ENCODE measurements at places on chromosomes 4 and X.

DNA sequence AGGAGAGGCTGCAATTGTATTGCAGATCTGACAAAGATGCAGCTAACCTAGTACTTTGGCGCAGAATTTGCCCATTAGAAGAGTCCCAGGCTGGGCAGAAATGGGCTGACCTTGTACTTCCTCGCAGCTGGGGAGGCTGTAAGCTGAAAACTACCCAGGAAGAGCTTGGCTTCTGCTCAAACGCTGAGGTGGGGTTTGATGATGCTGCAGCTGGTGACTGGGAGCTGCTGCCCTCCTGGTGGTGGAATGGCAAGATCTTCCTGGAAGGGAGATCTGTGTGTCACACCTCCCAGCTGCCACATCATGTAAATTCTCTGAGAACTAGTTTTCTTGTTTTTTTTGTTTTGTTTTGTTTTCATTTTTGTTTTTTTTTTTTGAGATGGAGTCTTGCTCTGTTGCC, 17.4 kb downstream of the CCNG2 start:
- no peak for DNase-seq

- peak; percentile 31 for DNase-seq
These were observed 7.6 kb downstream of the KLF3 start for GRCh38 chr4:38671592-38671940.

DNA sequence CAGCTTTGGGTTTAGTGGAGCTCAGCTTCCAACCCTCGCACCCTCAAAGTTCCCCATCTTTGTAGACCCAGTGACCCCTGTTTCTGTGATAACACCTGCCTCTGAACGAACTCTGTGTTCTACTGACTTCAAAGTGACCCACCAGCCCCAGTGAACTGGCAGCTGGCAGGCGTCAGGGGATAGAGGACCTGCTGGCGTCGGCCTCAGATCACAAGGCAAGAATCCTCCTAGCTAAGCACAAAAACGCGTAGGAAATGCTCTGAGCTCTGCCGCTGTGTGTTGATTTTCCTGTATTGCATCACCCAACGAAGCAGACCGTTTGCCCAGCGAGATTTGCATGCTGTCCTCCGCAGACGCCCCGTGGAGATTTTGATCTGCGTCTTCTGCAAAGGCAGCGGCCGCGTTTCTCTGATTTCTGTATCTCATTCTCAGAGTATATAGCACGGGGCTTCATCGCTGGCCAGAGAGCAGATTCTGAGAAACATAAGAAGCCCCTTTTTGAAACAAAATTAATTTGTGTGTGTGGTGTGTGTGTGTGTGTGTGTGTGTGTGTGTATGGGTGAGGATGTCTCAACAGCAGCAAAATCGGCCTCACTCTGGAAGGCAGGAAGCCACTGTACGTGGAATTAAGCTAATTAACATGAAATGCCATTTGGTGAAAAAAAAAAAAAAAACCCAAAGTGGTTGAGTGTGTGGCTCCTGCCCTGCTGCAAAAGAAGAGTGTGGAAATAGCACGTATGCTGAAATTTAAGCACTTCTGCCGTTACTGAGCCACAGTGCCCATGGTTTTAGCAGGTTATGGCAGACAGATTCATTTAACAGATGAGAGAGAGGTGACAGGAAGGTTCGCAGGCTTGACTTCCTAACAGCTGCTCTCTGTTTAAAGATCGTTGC, 29.2 kb upstream of the ASMTL start:
- no peak for DNase-seq

GRCh38 chr4:57442831-57443291, 332.7 kb upstream of the IGFBP7 start:
- DNase-seq: no peak

- DNase-seq: no peak
These were observed 18.6 kb upstream of the ARSJ start for GRCh38 chr4:113998079-113998478.

- DNase-seq: no peak
These were observed 5.9 kb downstream of the PDLIM3 start for GRCh38 chr4:185529413-185529812.

DNA sequence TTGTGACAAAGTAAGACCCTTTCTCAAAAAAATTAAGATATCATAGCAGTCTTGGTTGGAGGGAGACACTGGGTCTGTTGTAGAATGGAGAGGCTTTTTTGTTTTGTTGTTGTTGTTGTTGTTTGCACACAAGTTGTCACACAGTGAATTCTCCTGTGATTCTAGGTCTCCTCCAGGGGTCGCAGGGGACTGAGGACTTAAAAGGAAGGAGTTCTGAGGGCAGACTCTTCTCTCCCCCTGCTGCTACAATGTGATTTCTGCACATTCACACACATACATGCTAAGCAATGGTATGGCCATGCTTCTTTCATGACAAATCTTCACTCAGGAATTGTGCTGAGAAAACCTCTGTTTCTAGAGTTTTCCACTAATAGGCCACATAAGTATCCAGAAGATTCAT, 71.1 kb downstream of the ZNF732 start:
- DNase-seq: no peak

DNA sequence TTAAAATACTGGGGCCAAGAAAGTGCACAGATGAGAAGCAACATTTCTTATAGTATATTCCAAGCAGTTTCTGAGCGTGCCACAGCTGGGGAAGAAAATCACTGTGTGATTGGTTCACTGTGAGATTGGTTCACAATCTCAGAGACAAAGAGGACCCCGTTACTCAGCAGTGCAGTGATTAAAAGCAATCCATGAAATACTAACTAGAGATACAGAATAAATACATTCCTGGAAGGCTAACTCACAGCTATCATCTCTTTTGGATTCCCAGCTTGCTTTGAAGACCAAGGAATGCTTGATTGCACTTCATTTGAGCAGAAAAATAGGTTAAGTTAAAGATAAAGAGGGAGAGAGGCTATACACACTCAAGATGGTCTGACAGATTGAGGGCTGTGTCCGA, 132.1 kb upstream of the RAPGEF2 start:
- no peak for DNase-seq

- no peak for DNase-seq
These were observed 7.0 kb downstream of the TACC3 start for GRCh38 chr4:1728061-1728980.

GRCh38 chr4:3336382-3337356, 43.8 kb downstream of the RGS12 start:
- no peak for DNase-seq

DNA sequence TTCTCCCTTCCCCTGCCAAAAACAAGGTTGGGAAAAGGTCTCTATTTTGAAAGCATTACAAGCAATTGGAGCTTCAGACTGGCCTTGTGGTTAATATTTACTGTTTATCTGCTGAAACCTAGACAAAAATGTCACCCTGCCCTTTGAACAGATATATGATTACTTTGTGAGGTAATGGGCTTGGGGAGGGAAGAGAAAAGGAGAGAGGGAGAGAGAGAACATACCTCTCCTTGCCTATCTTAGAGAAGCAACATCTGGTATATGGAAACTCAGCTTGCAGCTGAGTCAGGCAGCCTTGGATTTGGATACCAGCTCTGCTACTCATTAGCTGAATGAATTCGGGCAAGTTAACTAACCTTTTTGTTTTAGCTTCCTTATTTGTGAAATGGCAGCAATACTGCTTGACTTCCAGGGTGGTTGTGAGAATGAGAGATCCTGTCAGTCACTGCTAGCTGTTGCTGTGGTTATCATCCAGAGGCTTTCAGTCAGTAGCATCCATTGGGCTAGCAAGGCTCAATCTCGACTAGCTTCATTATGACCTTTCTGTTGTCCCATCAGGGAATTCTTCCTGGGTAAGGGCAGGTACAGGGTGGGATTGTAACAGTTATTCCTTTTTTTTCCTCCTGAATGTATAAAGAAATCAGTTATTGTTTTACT, 41.1 kb downstream of the ZFX start:
- DNase-seq: no peak

DNA sequence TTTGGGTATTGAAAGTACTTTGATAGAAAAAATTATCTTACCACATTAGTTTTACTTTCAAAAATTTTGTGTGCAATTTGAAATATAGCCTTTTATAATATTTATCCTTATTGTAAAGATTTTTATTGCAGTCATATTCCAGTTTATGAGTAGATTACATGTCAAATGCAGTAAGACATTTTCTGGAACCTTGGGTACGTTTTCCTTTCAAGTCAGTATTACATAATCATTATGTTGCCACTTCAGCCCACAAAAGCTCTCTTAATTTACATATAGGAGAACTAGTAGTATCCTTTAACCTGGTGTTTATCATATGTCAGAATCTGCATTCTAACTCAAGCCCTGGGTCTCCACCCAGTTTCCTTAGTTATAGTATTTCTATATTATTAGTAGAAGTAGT, 98.5 kb downstream of the CENPC start:
- DNase-seq: no peak

DNA sequence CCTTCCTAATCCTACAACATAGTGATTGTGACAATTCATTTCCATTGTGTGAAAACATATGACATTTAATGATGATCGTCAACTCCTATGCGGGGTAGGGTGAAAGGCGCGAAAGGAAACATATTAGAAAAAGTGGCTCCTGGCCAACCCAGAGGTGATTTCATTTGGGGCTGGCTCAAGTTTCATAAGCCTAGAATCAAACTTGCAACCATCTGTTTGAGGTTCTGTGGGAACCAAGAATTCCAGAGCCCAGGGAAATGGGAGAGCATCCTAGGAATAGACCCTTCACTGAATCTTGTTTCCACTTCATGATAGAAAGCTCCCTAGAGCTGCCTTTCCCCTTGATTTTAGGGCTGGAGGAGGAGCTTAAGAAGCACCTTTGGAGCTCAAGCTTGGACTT, 101.3 kb upstream of the EGFL6 start:
- no peak for DNase-seq

- DNase-seq: no peak
These were observed 30.6 kb upstream of the BMP3 start for GRCh38 chr4:80999943-81000342.

GRCh38 chrX:5976332-5976731, 252.3 kb downstream of the NLGN4X start:
- no peak for DNase-seq

DNA sequence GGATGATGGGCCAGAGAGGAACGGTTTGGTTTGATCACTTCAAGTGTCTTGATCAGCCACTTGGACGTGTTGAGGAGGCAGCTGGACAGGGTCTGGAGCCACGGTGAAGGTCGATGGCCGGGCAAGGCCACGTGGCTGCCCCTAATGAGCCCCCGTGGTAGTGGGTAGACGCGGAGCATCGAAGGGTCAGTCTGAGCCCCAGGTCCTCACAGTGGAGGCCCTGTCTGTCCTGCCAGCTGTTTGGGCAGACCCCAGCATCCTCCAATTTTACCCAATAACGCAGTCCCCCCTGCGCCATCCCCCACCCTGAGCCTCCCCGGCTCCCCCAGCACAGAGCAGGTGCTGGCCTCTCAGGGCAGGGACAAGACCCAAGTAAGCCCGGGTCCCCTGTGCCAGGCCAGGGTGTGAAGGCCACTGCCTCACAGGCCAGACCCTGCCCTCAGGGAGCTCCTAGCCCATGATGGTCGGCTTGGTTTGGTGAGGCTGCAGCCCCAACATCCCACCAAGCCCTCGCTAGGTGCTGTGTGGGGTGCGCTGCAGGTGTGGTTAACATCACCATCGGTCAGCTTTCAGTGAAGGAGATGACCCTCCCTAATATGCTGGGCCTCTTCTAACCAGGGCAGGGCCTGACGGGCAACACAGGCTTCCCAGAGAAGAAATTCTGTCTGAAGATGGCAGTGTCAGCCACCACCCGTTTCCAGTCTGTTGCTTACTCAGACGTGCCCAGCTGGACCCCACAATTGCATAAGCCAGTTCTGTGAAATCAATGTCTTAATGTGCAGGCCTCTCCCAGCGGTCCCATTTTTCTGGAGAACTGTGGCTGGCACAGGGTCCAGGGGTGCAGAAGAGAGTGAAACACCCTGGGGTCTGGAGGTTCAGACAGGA, 40.5 kb upstream of the NKX1-1 start:
- DNase-seq: no peak

- DNase-seq: no peak
These were observed 79.1 kb downstream of the FAT4 start for GRCh38 chr4:125393825-125394224.

DNA sequence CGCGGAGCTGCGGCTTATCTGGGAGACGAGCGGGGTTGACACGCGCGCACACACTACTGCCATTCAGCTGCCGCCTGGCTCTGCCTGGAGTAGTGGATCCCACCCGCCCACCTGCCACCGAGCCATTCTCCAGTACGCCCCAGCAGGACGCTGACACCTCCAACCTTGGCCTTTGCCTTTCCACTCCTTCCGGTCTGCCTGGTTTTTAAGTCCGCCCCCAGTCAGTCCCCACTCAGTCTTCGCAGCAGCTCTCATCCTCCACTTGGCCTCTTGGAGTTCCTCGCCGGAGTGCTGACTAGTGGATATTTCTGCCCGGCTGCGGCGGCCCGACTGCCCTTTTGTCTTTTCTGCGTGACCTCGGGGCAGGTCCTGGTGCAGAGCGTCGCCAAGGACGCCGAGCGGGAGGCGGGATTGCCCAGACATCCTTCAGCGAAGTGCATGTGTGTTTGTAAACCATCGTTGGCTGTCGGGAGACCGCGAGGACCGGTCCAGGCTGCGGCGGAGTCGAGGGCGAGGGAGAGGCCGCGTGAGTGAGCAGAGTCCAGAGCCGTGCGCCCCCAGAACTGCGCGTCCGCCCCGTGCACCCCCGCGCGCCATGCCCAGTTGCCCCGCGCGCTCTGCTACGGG, 1.1 kb downstream of the SLIT2 start:
- no peak for DNase-seq

- peak; percentile 47 for DNase-seq
These were observed at the start of gene NAP1L2 for GRCh38 chrX:73214426-73215094. NAP1L2 (minus strand) TSS chrX:73214851; CDS start chrX:73214492, 359 bp downstream.

- DNase-seq: no peak
These were observed 4.5 kb downstream of the RAB9A start for GRCh38 chrX:13693341-13693961.

- DNase-seq: no peak
These were observed 33.1 kb upstream of the GK start for GRCh38 chrX:30620125-30620524.

DNA sequence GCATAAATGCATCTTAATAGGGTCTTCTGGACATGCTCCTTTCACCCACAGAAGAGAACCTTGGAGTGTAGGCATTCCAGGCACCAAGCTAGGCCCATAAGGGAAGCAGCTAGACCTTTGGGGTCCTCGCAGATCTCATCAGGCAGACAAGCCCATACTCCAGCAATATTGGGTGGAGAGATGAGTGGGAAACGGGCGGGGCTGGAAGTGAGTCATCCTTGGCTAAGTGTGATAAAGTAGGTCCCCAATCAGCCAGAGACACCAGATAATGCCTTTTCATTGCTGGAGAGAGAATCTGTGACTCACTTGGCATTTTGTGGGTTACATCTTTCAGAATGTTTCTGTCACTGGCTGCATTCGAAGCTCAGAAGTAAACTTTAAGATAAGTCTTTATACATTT, 133.3 kb upstream of the MBNL3 start:
- no peak for DNase-seq

DNA sequence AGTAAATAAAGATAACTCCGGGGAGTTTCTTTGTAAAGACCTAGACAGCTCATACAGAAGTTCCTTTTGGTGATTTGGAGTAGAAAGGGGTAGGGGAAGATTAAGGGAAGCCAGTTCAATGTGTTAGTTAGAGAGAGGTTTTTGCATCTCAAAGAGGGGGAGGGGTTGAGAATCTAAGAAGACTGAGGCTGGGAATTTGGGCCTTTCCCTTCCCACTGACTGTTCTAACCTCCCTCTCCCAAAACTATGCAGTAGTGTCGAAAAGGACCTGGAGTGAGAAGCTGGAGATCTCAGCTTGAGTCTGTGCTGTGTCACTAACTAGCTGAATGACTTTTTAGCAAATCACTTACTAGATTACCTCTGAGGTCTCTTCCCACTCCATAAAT, 55.7 kb upstream of the CCDC160 start:
- no peak for DNase-seq

All from stimulated activated naive CD4-positive, alpha-beta T cell (primary cell).